ENCODE measurements at places on chromosomes 6 and 20. TPM values are rescaled to one million over a fixed set of nuclear protein-coding genes. Genes with fewer than 3 reads are reported as not detected.

The PDE7B gene
- total RNA-seq, result 0.62 TPM

The ZSCAN9 gene
- 17.5 TPM for total RNA-seq

The PTCHD4 gene
- 28.5 TPM for total RNA-seq

The PBOV1 gene
- not detected for total RNA-seq

The LEMD2 gene
- 105 TPM for total RNA-seq

The SSTR4 gene
- not detected for total RNA-seq

Data from endothelial cell (in vitro differentiated cells).